ENCODE measurements at places on chromosomes 7 and 10. TPM values are rescaled to one million over a fixed set of nuclear protein-coding genes. Genes with fewer than 3 reads are reported as not detected.

The AMZ1 gene
- polyA plus RNA-seq: 1.0 TPM

The WIPF3 gene
- polyA plus RNA-seq: 0.03 TPM

The SORCS1 gene
- not detected for polyA plus RNA-seq

The PON1 gene
- not detected for polyA plus RNA-seq

The PLAU gene
- polyA plus RNA-seq: 20.9 TPM

The RTKN2 gene
- not detected for polyA plus RNA-seq

The NPFFR1 gene
- polyA plus RNA-seq: 0.03 TPM

The LIPM gene
- polyA plus RNA-seq: not detected

The EMX2 gene
- not detected for polyA plus RNA-seq

DNA sequence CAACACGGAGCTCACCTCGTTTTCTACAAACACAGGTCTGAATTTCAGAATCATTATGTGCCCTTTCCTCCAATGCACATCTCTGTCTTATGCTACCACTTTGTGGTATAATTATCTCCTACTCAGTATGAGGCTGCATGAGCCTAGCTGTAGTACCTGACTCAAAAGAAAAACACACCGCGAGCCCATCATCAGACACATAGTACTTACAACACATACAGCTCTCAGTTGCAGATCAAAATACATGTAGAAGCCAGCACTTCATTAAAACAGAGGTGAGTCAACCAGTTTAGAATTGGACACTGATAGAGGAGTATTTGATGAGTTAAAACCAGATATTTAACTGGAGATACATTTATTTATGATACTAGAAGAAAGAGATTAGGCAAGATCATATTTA, 1.4 kb upstream of the RTKN2 start:
- no peak for DNase-seq
- no peaks in the 10 kb centered on the region for H3K36me3 ChIP-seq
- H3K27me3 ChIP-seq: peaks cover 13% of the 10 kb centered on the region
- no peak overlapping the region for H3K27ac ChIP-seq
- H3K4me1 ChIP-seq: no peaks in the 10 kb centered on the region
- H3K4me3 ChIP-seq: no peak overlapping the region

GRCh38 chr7:128135159-128135514, 103.9 kb upstream of the LRRC4 start:
- peaks cover 9% of the 10 kb centered on the region for H3K27me3 ChIP-seq
- DNase-seq: no peak
- H3K27ac ChIP-seq: no peak overlapping the region
- no peaks in the 10 kb centered on the region for H3K36me3 ChIP-seq

- no peak overlapping the region for H3K4me3 ChIP-seq
- no peaks in the 10 kb centered on the region for H3K36me3 ChIP-seq
Measured at GRCh38 chr10:60448246-60448645, 58.6 kb upstream of the ANK3 start.

DNA sequence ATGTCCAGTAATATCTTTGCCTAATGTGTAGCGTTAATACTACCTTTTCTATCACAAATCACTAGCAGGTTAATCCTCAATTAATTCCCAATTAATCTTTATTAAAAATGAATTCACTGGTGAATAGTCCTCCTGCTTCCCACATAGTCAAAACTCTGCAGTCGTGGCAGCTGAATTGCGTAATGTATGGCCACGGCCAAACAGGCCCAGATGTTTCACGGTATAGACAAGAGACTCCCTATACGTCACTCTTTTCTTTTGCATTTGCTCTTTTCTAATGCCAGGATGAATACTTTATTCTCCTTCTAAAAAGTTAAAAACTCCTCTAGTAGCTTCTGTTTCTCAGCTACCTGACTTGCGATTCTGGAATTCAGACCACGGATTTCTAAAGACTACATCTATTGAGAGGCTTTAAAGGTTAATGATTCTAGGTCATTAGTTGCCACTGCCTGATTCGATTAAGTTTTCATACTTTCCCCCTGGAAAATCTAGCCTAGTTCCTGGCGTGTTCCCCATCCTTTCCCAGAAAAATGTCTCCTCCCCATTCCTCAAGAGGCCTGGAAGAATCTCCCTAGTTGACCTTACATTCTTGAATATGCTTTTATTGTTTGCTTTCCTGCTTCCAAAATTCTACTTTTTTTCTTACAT, 16.9 kb downstream of the MEOX2 start:
- no peaks in the 10 kb centered on the region for H3K36me3 ChIP-seq
- DNase-seq: no peak
- H3K27ac ChIP-seq: no peak overlapping the region
- no peak overlapping the region for H3K4me3 ChIP-seq

GRCh38 chr10:50987934-50988333, 86.4 kb upstream of the PRKG1 start:
- no peaks in the 10 kb centered on the region for H3K36me3 ChIP-seq
- no peaks in the 10 kb centered on the region for H3K4me1 ChIP-seq
- H3K27me3 ChIP-seq: peaks cover 4% of the 10 kb centered on the region
- DNase-seq: no peak
- no peak overlapping the region for H3K4me3 ChIP-seq
- H3K27ac ChIP-seq: no peak overlapping the region

- no peak overlapping the region for H3K4me3 ChIP-seq
- H3K4me1 ChIP-seq: peaks cover 4% of the 10 kb centered on the region
- H3K36me3 ChIP-seq: no peaks in the 10 kb centered on the region
- H3K27me3 ChIP-seq: no peaks in the 10 kb centered on the region
Measured at GRCh38 chr10:132402781-132403241, 5.8 kb downstream of the PWWP2B start.

- H3K4me1 ChIP-seq: no peaks in the 10 kb centered on the region
- H3K27ac ChIP-seq: no peak overlapping the region
- no peak for DNase-seq
- H3K36me3 ChIP-seq: peaks cover 13% of the 10 kb centered on the region
Measured at GRCh38 chr7:139061416-139061815, 25.6 kb upstream of the ZC3HAV1L start.

DNA sequence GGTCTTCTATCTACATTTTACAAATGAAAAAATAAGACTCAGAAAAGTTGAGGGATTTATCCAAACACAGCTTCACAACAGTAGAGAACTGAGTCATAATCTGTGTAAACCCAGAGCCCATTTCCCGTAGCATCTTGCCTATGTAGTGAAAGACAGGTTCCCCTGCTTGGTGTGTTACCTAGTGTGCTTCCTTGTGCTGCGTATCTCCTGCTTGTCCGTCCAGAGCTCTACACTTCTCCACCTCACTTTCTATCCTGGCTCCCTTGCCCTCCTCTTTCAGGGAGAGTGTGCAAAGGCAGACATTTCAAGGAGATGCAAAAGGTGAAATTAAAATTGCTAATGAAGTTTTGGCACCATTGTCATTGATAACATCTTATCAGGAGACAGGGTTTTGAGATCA, 1.4 kb upstream of the ASNS start:
- no peak overlapping the region for H3K27ac ChIP-seq
- H3K36me3 ChIP-seq: no peaks in the 10 kb centered on the region
- no peak for DNase-seq
- H3K4me3 ChIP-seq: no peak overlapping the region
- no peaks in the 10 kb centered on the region for H3K4me1 ChIP-seq
- no peaks in the 10 kb centered on the region for H3K27me3 ChIP-seq

- H3K27me3 ChIP-seq: no peaks in the 10 kb centered on the region
- no peak overlapping the region for H3K27ac ChIP-seq
- H3K36me3 ChIP-seq: peaks cover 6% of the 10 kb centered on the region
- H3K4me1 ChIP-seq: no peaks in the 10 kb centered on the region
Measured at GRCh38 chr10:803041-803741, 113.7 kb upstream of the DIP2C start.

GRCh38 chr7:148095066-148095465, 495.5 kb upstream of the C7orf33 start:
- no peaks in the 10 kb centered on the region for H3K4me1 ChIP-seq
- no peak overlapping the region for H3K27ac ChIP-seq
- no peaks in the 10 kb centered on the region for H3K27me3 ChIP-seq
- H3K4me3 ChIP-seq: no peak overlapping the region
- H3K36me3 ChIP-seq: no peaks in the 10 kb centered on the region
